ENCODE measurements at places on chromosomes 4 and X. TPM values are rescaled to one million over a fixed set of nuclear protein-coding genes. Genes with fewer than 3 reads are reported as not detected.

RS1 gene
- polyA plus RNA-seq, result not detected

PPP2R2C gene
- 0.21 TPM for polyA plus RNA-seq

DNA sequence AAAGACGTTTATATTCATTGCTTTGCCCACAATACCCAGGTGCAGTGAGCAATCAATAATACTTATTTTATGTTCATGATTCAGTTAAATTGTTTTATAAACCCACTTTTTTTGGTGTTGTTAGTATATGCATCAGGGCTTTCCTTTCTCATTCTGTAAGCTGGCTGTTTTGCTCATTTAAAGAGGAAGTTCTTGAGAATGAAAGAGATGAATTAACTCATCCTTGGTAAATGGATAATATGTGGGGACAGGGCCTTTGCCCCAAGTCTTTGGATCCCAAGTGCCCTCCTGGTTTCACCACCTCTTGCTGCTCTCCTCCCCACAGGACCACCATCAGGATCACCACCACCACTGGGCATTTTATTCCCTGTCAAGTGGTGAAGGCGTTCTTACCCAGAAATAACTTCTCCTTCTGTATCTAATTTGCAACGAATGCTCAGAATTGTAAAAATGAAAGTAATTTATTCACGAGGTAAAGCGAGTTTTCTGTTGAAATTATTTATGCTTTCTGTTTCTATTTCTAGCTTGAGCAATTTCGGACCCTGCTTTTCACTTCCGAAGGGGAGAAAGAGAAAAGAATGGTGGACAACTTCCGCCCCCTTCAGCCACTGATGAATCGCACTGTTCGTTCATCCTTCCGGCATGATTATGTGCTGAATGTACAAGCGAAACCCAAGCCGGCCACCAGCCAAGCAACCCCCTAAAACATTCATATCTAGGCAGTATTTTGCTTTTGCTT is 8.2 kb upstream of the ZRSR2 start:
- no peak overlapping the region for H3K4me3 ChIP-seq
- no peaks in the 10 kb centered on the region for H3K27me3 ChIP-seq
- DNase-seq, result no peak
- no peak overlapping the region for H3K27ac ChIP-seq
- H3K36me3 ChIP-seq, result no peaks in the 10 kb centered on the region
- H3K4me1 ChIP-seq, result no peaks in the 10 kb centered on the region

- no peaks in the 10 kb centered on the region for H3K27me3 ChIP-seq
- no peaks in the 10 kb centered on the region for H3K4me1 ChIP-seq
- no peak overlapping the region for H3K4me3 ChIP-seq
- no peak overlapping the region for H3K27ac ChIP-seq
- no peaks in the 10 kb centered on the region for H3K36me3 ChIP-seq
Measured at GRCh38 chr4:39231660-39232059, 49.3 kb downstream of the WDR19 start.

DNA sequence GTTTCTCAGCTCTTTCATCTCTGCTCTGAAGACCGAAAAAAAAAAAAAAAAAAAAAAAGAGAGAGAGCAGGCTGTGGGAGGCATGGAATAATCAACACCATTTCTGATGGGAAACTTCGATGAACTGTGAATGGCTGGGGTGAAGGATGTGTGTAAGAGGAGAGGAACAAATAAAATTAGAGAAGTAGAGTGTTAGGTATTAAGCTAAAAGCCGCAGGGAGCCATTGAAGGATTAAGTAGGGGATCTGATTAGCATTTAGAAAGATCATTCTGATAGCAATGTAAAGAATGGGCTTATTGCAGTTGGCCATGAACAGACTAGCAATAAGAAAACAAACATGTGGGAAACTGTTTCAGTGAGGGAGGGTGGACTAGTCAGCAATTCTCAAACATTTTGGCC is 33.6 kb upstream of the JADE1 start:
- H3K4me1 ChIP-seq, result no peaks in the 10 kb centered on the region
- H3K4me3 ChIP-seq, result no peak overlapping the region
- no peak for DNase-seq
- no peaks in the 10 kb centered on the region for H3K36me3 ChIP-seq
- H3K27me3 ChIP-seq, result no peaks in the 10 kb centered on the region
- no peak overlapping the region for H3K27ac ChIP-seq

DNA sequence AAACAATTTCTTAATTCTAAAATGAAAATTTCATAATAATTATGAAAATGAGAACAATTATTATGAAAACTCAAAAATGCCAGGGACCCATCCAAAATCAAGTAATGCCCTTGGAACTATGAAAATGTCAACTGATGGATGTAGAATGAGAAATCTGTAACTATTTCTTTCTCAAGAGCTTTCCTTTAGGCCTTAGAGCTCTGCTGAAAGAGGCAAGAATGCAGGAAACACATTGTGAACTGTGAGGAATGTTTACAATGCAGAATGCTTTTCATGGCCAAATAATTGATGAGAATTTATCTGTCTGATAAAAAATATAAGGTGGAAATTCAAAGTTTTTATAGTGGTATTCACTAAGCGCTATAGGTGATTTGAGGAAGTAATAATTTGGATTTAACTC is 207.1 kb upstream of the PCDH18 start:
- H3K4me3 ChIP-seq, result no peak overlapping the region
- DNase-seq, result no peak
- H3K36me3 ChIP-seq, result no peaks in the 10 kb centered on the region
- H3K27ac ChIP-seq, result no peak overlapping the region

DNA sequence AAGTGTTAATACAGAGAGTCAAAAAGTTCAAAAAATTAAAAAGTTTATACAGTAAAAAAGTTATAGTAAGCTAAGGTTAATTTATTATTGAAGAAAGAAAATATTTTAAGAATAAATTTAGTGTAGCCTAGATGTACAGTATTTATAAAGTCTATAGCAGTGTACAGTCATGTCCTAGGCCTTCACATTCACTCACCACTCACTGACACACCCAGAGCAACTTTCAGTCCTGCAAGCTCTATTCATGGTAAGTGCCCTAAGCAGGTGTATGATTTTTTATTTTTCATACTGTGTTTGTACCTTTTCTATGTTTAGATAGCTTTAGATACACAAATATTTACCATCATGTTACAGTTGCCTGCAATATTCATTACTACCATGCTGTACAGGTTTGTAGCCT is 108.9 kb downstream of the FHIP1A start:
- no peaks in the 10 kb centered on the region for H3K27me3 ChIP-seq
- H3K27ac ChIP-seq, result no peak overlapping the region
- no peak for DNase-seq
- H3K36me3 ChIP-seq, result no peaks in the 10 kb centered on the region
